ENCODE measurements at places on chromosomes 16 and 17.

DNA sequence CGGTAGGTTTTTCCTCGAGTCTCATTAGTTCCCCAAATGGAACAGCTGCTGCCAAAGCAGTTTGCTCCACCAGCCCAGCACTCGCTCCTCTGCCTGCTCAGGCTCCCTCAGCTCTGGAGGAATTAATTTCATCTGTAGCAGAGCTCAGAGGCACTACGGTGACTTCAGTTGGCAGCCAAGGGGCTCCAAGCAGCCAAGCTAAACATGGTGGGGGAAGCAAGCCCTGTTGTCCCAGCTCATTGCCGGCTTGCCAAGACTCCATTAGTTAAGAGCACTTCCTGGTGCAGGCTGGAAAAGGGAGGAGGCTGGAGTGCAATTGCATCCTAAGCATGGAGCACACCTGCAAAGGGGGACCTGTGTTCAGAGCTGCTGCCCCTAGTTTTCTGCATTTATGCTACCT lies 78.7 kb upstream of the GPRC5B start:
- no peak for DNase-seq

DNA sequence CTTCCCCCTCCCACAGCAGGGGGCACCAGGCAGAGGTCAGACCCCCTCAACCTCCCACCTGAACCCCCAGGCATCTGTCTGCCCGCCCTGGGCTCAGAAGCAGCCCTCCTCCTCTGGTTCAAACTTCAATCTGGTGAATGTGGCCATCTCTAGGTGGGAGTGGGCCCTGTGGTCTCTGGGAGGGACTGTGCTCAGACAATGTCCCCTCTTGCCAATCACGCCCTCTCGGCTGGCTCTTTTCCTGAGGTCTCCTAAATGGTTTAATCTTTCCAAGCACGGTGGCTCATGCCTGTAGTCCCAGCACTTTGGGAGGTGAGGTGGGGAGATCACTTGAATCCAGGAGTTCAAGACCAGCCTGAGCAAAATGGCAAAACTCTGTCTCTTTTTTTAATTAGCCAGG lies 15.2 kb downstream of the LITAF start:
- no peak for DNase-seq

DNA sequence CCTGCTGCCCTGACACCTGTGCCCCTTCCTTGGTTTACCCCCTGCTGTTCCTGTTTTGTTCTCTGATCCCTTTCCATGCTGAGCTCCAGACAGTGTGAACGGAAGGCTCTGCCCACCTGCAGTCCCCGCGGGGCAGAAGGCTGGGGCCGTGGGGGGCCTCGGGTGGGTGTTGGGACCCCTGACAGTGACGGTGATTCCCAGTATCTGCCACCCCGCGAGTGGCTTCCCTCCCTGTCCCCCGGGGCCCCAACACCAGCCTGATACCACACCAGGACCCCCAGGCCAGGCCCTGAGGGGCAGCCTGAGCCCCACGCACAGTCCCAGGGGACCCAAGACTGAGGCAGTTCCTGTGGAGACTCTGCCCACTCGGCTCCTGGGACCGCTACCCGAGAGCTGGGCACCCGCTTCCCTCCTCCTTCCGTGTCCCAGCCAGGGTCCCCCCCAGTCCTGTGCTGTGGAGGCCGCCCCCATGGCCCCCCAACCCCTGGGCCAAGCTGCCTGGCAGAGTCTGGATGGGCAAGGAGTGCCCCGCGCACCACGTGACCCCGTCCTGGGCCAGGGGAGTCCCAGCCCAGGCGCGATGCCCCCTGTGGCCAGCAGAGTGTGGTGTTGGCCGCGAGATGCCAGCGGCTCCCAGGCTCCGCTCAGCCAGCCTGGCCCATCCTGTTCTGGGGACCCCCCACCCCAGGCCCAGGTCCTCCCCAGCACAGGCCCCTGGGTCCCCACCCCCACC lies 10.0 kb upstream of the C1QTNF8 start:
- DNase-seq = no peak

DNA sequence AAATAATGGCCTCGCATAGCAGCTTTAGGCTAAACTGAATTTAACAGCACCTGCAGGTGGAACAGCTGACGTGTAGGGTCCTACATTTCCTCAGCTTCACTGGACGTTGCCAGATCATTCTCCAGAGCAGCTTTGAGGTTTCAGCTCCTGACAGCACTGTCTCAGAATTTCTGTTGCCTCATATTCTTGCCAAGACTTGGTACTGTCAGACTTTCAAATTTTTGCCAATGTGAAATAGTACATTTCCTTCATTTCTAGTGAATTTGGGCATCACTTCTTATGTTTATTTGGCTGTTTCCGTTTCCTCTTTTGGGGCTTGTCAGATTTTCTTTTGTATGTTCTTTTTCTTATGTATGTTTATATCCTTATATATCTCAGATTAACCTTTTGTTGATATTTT lies 48.7 kb downstream of the MRTFB start:
- no peak for DNase-seq

- DNase-seq = no peak
These were observed 5.0 kb downstream of the LITAF start for GRCh38 chr16:11581678-11582077.

GRCh38 chr16:20883554-20884239 lies 16.5 kb downstream of the DCUN1D3 start:
- no peak for DNase-seq

- no peak for DNase-seq
These were observed 22.8 kb downstream of the NUP85 start for GRCh38 chr17:75228305-75228704.

DNA sequence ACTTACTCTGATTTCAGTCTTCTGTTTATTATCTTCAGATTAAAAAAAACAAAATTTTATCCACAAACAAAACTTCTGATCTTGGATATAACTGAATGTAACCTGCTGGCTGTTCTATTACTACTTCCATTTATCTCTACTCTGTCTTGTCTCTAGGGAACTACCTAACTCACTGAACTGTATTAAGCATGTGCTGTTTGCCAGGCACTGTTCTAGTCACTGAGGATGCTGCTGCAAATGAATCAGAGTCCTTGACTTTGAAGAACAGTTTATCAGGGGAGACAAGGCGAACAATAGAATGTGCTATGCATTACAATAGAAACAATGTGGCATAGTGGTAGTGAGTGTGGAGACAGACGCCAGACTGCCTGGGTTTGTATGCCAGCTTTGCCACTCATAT lies 2.3 kb upstream of the ANKRD40 start:
- no peak for DNase-seq

DNA sequence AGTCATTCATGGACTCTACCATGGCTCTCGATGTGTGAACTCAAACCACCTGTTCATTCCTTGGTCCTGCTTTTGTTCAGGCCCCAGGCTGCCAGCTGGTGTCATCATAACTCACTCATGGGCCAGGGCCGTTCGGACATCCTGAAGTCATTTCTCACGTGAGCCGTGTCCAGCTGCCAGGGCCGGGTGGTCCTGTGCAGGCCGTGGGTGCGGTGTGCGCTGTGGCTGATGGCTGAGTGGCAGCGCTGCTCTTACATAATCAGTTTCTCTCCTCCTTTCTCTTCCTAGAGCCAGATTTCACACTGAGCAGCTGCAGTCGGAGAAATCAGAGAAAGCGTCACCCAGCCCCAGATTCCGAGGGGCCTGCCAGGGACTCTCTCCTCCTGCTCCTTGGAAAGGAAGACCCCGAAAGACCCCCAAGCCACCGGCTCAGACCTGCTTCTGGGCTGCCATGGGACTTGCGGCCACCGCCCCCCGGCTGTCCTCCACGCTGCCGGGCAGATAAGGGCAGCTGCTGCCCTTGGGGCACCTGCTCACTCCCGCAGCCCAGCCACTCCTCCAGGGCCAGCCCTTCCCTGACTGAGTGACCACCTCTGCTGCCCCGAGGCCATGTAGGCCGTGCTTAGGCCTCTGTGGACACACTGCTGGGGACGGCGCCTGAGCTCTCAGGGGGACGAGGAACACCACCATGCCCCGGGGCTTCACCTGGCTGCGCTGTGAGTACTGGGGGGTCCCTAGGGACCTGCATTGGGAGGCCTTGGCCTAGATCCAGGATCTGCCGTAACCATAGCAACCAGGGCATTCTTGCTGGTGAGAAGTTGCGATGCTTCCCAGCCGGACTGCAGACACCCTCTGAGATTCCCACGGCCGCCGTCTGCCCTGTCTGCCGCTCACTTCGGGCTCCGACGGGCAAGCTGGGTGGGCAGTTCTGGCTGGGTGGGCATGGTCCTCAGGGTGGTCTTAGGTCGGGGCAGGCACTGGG lies at the start of gene IL34:
IL34 (plus strand) TSS at position 300 of the 982 bp plus-strand sequence; CDS start at position 689, 389 bp downstream.
- no peak for DNase-seq

DNA sequence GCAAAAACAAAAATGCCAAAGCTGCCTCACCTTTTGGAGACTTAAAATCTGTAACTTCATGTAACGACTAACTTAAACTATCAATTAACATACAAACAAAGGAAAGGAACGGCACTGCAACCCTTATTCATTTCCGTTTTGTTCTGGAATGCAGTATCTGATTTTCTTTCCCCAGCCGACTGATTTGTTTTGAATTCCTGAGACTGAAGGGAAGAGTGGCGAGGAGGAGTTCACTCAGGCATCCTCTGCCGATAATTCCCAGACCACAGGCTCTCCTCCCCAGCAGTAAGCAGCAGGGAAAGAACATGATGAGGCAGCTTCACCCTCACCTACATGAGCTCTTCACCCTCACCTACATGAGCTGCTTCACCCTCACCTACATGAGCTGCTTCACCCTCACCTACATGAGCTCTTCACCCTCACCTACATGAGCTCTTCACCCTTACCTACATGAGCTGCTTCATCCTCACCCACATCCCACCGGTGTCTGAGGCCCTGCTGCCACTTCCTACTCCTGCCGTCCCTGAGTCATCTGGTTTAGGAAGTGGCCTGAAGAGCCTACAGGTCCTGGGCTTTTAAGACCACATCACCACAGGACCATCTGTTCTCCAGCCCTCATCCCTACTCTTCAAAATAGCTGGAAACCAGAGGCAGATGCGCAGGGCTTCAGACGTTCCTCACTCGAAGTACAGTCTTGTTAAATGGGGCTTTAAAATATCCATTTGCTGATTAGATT lies 168.0 kb upstream of the RPH3AL start:
- DNase-seq = no peak
